ENCODE measurements at places on chromosomes 11 and 22.

GRCh38 chr11:100498780-100499179 is 188.3 kb upstream of the ARHGAP42 start:
- DNase-seq, result no peak

DNA sequence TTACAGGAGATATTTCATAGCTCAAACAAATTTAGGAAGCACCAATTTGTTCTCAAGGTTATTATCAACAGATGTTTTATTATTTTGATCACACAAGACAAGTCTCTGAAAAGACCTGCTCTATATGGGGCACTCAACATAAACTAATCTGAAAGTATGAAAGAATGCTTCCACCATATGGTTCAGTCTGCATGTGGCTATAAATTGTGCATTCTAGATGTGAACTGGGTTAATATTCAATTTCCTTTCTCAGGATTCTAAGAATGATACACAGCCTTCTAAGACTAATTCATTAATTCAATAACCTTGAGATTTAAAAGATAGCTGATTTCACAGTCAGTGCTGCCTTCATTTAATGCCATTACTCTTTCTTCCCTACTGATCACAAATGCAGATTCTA is 851.3 kb upstream of the CCDC90B start:
- no peak for DNase-seq

DNA sequence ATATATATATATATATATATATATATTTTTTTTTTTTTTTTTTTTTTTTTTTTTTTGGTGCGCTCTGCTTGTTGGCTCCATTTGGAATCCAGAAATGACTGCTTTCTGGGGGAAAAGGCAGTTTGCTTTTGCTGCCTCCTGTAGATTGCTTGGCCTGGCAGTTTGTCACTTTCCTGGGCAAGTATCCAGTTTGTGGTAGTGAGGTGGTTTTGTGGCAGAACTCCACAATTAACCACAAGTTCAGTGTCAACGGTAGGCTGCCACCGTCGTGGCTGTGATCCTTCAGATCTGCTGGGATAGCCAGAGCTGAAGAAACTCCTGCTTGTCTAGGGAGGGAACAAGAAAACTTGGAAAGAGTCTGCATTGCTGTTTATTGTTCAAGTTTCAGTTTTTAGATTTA is 5.0 kb upstream of the PDE3B start:
- DNase-seq, result no peak

DNA sequence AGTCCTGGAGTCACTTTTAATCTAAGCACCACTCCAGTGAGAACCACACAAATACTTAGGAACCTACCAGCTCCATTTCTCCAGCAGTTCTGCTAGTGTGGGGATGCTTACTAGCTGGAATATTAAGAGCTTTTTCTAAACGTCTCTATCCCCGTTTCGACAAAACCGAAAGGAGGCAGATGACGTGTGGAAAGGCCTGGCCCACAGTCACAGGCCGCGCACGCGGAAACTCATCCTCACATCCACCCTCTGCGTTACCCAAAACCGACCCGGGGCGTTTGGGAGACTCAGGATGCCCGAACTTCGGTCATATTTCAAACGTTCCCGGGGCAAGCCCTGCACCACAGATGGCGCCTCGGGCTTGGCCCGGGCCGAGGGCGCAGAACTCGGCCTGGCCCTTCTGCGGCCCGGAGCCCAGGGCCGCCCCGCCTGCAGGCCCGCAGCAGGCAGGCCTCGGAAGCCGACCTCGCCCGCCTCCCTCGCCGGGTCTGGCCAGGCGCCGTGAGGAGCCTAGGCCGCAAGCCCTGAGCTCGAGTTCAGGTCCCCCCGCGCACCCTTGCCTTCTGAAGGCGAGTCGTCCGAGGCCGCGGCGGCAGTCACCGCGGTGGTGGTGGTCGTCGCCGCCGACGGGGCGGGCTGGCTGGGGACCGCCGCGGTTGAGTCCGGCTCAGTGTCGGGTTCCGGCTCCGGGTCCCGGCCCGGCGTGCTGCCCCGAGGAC is 473 bp downstream of the FNBP4 start:
- peak; percentile 80 for DNase-seq

DNA sequence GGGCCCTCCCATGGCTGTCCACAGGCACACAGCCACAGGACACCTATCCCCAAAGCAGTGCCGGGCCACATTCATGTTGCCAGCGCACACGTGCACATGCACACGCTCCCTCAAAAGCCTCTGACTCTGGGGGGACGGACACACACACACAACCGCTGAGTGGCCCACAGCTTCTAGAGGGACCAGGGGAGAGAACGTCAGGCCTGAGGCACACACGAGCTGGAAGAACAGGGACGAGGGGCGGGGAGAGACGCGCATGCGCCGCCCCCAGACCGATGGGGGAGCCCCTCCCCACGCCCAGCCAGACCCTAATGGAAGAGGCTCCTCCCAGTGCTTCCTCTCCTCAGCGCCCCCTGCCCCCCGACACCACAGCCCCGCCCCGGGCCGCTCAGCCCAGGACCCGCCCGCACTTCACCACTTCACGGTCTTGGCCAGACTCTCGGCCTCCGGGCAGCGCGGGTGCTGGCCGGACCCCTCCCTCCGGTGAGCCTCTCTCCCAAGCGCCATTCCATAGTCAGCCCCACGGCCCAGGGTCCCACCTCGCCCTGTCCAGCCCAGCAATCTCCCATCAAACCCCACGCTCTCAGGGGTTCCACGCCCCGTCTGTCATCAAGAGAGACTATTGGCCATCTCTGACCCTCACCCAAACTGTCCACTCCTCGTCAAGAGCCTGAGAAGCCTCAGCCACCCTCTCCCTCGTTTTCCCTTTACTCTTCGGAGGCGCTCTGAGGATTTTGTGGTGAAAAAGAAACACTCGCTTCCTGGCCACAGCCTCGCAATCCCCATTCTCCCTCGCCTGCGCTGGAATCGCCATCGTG is 11.7 kb downstream of the NRXN2 start:
- DNase-seq, result no peak

DNA sequence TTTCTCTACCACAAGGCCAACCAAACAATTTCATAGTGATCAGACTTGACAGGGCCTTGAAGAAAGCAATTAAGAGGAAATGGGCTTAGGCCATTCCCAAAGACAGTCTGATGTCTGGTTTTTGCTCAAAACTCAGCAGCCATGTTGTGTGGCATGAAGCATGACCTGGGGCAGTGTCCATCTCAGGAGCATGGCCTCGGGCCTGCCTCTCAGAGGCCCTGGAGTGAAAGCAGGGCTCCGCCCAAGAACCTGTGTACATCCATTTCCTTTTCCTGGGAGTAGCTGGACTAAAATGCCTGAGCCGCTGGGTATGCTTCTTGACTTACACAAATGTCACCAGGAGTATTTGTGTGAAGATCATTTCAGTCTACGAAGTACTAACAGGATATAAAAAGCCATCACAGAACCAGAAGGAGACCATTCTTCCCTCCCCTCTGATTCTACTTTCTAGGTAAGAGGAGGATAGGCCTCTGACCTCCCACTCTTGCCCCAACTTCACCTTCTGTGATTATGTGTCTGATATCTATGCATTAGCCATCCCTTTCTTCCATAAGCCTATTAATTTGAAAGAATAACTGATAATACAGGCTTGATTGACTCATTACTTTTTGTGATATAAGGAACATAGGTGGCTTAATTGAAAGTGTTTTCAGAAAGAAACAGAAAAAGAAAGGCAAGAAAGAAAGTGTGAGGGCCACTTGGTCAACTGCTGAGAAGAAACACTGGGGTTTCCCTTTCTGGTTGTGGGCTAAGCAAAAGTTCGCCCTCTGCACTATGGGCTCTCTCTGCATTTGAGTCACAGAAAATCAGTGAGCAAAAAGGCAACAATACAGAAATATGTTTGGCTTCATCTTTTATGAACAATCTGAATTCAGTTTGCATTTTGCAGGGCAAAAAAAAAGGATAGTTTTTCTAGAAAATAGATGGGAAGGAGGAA is 188.6 kb upstream of the MTMR2 start:
- no peak for DNase-seq

GRCh38 chr11:18091731-18092130 is 14.2 kb downstream of the SAAL1 start:
- no peak for DNase-seq

DNA sequence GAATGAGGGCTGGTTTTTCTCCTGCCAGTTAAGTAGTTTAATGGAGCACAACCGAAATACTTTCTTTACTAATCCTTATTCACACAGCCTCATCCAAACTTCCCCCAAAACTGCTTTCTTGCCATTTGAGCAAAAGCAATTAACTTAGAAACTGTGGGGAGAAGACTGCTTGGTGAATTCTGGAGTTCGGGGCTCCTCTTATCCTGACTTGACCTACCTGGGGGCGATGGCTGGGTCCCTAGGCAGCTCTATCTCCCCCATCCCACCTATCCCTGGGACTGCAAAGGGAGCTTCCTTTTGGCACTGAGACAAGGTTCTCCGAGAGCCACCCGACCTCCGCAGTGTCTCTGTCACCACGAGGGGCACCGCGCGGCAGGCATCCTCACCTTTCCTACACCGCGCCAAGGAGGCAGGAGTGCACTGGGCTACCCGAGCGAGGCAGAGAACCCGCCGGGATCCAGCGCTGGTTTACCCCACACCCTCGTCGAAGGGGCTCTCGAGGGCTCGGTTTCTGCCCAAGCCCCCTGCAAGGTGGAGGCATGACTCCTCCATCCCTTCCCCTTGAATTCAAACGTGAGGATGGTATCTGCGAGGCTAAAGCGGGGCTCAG is 759 bp downstream of the DESI1 start:
- peak; percentile 26 for DNase-seq

DNA sequence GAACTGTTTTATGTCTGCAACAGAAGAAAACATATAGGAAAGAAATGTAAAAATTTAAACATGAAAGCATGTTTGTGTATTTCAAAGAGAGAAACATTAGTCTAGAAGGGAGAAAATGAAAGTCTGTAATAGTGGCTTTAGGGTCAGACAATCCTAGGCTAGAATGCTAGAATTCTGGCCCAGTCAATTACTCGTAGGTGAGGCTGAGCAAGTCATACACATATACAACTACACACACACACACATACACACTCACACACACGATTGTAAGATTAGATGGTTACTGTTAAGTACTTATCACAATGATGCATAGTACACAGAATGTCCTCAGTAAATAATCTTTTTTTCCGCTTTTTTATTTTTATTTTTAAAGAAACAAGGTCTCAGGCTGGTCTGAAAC is 37.7 kb upstream of the PCF11 start:
- no peak for DNase-seq

- no peak for DNase-seq
Measured at GRCh38 chr22:24580276-24580675, 12.6 kb downstream of the LRRC75B start.

DNA sequence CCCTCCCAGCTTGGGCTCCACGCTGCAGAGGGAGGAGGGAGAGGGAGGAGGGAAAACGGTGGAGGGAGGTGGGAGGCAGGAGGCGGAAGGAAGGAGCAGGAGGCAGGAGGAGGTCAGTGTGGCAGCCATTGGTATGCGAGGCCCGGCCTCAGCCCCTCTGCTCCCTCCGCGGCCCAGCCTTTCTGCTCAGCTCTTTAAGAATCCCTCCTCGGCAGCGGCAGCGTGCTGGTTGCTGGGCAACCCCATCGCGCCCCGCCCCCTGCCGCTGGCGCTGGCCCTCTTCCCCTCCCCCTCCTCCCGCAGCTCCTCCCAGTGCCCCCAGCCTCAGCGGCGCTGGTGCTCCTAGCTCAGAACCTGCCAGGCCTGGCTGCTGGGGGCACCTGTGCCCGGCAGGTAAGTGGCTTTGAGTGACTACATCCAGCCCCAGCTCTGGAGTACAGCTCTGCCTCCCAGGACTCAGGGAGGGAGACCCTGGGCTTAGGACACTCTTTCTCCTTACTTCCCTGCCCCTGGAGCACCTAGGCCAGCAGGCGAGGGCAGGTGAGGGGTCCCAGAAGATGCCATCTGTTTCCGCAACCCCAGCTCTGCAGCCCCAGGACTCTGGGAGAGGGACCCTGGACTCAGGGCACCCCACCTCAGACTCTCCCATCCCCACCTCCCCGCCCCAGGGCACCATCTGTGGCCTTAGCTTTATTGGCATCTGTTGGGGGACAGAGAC is 7.2 kb upstream of the FLRT1 start:
- no peak for DNase-seq

GRCh38 chr22:48806227-48806781 is 1021.4 kb downstream of the BRD1 start:
- DNase-seq, result no peak

DNA sequence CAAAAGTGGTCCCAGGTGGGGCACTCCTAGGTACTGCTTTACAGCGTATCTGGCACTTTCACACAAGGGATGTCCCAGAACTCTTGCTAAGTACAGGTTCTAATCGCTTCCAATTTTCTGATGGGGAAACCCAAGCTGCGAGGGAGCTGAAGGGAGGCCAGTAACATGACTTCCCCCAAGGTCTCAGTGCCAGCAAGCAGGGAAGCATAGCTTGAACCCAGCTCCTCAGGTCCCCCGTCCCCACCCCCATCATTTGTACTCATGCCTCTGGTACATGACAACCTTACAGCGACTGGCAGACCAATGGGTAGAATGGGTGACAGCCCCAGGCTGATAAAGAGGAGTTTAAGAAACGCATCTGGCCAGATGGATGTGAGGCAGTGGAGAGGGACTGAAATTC is 716 bp upstream of the ABCC8 start:
- DNase-seq, result no peak
